ENCODE measurements at places on chromosomes 13 and 19.
A peak's percentile ranks its signal among the peaks of the same experiment; 100 is the strongest.

- peak; percentile 64 for DNase-seq
Observed at GRCh38 chr19:4576016-4576933, 16.8 kb upstream of the SEMA6B start.

DNA sequence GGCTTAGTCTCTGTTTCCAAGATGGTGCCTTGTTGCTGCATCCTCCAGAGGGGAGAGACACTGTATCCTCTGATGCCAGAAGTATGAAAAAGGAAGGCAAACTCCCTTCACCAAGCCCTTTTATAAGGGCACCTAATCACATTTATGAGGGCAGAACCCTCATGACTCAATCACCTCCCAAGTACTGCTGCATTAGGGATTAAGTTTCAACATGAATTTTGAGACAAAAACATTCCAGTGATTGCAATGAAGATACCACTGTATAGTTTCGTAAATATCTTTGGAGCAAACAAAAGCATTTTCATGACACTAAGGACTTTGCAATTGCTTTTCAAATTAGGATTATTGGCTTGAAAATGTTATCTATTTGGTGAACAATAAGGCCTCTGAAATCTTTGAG is 63.8 kb downstream of the RNF17 start:
- DNase-seq: no peak

DNA sequence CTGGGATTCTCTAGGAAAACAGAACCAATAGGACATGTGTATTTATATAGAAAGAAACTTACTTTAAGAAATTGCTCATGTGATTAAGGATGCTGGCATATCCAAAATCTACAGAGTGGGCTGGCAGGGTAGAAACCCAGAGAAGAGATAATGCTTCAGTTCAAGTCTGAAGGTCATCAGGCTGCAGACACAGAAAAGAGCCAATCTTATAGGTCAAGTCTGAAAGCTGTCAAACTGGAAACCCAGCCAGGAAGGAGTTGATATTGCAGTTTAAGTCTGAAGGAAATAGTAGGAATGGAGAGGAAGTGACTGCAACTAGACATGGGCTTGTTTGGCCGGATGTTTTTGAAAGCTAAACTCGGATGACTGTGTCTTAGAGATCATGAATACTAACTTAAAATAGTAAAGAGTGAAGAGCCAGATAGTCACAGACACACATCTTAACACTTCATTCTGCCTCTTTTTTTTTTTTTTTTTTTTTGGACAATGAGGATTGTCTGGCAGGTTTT is 125.3 kb upstream of the GPC6 start:
- no peak for DNase-seq

- DNase-seq: no peak
Observed at GRCh38 chr13:73173279-73173811, 114.5 kb downstream of the KLF5 start.

GRCh38 chr19:42596391-42597072 is 1.8 kb upstream of the CEACAM8 start:
- DNase-seq: peak; percentile 8

GRCh38 chr13:41286370-41286769 is 23.0 kb upstream of the MTRF1 start:
- no peak for DNase-seq

DNA sequence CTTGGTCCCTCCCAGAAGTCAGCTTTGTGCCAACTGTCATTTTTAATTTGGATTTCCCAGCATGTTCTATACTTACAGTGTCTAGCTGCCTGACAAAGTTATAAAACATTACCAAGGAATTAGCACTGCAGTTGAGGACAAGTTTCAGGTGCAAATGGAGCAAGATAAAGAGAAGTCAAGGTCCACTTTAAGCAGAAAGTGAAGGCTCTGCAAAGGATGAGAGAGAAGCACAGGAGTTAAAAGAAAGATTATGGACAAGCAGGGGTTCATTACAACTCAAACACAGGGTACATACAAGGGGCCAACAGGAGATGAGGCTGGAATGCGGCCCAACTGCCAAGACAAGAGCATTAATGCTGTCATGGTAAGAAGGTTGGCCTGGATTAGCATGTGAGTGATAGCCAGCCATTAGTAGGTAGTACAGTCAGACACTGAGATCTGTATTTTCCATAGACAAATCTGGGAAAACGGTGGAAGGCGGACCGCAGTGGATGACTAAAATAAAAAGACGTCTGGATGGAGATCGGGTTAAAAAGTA is 17.6 kb downstream of the UBL3 start:
- DNase-seq: no peak

DNA sequence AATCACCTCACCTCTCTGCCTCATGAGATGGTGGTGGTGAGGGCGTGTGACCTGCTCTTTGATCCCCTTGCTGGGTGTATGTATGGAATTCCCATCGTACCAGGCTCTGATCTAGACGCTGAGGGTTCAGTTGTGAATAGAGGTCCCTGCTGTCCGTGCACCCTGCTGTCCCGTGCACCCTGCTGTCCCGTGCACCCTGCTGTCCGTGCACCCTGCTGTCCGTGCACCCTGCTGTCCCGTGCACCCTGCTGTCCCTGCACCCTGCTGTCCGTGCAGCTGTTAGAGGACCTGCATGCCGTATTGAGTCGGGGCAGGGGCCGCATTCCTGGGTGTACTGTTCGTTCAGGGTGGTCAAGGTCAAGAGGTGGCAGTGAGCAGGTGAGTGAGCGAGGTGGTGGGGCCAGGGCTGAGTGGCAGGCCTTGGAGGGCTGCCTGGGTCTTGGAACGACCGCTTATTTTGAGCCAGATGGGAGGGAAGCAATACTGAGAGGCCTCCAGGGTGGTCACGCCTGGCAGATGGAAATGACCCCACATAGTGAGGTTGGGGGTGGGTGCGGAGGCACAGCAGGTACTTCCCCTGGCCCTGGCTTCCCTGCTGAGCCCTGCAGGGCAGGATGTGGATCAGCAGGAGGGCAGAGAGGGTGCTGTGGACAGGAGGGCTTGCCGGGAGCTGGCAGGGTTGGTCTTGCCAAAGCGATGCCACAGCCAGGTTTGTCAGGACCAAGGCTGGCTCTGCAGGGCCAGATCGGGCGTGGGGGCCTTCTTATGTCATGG is 4.6 kb upstream of the EPN1 start:
- DNase-seq: peak; percentile 83

GRCh38 chr13:111022241-111022640 is 92.9 kb upstream of the ARHGEF7 start:
- no peak for DNase-seq

DNA sequence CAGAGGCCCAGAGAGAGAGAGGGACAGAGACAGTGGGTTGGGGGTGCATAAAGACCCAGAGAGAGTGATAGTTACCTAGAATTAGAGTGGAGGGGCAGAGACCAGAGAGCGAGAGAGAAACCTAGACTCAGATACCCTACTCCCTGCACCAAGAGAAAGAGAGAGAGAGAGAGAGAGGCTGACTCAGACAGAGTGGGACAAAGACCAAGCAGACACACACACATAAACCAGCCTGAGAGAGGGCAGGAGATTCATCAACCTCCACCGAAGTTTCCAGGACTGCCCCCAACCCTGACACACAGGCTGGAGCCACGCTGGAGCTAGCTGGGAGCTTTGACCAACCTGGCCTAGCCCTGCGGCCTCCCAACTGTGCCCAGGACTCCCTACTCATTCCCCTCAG is 12.9 kb downstream of the SYT3 start:
- DNase-seq: no peak

DNA sequence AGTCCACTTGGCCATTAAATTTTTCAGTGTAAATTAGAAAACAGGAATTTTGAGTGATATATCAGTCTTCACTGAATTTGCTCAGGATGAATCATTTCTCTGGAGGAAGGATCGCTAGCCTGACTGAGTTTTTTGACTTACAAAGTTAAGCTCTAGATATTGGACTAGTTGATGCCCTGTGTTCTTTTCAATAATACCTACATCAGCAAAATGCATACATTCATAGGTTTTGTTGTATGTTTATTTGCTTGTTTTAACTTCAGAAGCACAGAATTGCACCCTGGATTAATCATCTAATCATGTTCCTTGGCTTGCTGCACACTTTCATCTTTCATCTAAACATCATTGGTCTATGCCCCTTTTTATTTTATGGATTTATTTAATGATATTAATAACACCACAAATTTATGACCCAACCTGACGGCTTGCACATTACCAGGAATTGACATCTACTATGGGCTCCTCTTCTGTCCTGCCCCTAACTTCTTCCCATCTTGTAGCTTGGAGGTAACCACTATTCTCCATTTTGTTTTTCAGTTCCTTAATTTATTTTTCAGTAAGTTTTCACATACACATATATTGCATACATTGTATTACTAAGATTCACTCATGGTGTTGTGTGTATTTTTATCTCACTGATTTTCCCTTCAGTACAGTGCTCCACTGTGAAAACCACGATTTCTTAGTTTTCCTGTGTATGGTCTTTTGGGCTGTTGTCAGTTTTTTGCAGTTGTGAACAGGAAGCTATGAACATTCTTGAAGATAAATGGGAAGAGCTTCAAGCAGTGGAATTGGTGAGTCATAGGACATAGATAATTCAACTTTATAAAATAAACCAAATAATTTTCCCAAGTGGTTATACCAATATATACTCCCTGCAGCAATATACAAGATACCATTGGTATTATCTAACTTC is 23.3 kb downstream of the COMMD6 start:
- peak; percentile 47 for DNase-seq

- DNase-seq: no peak
Observed at GRCh38 chr13:73036566-73036965, 22.2 kb upstream of the KLF5 start.

DNA sequence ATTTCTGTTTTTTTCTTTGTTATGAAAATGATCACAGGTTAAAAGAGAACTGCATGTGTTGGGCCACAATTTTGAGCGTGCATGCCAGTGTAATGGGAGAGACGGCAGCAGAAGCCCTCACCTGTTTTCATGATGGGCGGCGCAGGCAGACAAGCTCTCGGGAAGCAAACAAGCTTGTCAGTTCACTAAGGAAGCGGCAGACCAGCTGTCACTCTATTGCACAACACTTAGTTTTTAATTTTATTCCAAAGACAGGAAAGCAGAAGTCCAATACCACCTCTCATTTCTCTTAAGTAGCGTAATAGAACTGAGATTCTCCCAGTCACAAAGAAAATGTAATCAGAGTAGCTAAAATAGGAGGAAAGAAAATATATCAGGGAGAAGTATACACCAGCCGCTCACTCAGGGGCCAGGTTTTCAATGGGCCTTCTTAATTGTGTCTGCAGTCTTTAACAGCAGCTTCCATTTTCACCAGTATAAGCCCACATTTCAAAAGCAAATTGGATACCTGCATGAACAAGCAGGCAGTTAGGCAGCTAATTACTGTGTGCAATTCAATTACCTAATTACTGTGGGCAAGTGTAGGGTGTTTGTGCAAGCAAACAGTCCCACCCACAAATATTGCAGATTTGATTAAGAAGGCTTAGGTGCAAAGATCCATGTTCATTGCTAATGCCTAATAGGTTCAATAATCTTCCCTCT is 711.4 kb downstream of the DIAPH3 start:
- DNase-seq: peak; percentile 67

DNA sequence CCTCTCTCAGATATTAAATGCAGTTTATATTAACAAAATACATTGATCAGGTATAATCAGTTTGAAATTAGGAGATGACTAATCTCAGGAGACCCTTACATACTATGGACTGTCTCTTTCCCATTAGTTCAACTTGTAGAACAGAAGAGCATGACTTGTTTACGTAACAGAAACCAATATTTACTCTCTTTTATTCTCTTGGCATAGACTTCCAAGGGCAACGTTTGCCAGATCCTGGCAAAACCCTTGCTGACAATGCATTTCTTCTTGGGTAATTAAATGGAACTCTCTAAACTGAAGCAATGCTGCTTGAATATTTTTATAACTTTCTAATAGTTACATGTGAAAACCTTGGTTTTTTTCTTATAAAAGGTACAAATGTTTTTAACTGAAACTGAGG is 68.3 kb upstream of the MYO16 start:
- no peak for DNase-seq

DNA sequence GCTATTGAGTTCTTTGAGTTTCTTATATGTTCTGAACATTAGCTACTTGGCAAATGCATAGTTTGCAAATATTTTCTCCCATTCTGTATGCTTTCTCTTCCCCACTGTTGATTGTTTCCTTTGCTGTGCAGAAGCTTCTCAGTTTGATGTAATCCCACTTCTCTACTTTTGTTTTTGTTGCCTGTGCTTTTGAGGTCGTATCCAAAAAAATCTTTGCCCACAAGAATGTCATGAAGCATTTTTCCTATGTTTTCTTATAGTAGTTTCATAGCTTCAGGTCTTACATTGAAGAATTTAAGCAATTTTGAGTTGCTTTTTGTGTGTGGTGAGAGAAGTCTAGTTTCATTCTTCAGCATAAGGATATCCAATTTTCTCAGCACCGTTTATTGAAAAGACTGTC is 536.7 kb upstream of the ARGLU1 start:
- DNase-seq: no peak

- DNase-seq: no peak
Observed at GRCh38 chr13:42561752-42562467, 12.0 kb upstream of the TNFSF11 start.

GRCh38 chr13:103403814-103404213 is 337.6 kb upstream of the SLC10A2 start:
- no peak for DNase-seq

- no peak for DNase-seq
Observed at GRCh38 chr13:76759877-76760276, 126.3 kb downstream of the KCTD12 start.

DNA sequence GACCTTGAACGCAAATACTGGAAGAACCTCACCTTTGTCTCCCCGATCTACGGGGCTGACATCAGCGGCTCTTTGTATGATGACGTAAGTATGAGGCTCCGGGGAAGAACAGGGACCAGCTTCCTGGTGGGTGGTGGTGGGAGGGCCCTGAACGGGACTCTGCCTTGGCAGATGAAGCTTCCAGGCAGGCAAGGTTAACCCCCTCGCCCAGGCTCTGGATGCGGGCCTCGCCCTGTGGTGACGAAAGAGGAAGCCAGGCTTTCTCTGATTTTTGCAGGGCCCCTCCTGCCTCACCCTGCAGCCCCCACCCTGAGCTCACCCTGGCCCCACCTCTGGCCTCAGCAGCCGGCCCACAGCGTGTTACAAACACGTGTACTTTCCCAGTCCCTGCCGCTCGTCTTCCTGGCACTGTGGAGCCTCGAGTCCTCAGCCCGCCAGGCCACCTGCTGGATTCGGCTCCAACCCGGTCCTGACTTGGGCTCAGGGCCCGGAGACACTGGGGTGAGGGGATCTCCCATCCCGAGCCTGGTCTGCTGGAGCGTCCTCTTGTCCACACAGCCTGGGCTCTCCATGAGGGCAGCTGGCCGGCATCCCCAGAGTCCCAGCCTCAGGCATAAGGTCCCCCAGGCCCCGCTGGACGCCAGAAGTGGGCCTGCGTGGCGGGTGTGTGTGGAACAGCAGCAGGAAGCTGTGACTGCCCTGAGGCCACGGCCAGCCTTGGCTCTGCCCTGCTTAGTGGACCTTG is 72.4 kb downstream of the KDM4B start:
- peak; percentile 73 for DNase-seq

DNA sequence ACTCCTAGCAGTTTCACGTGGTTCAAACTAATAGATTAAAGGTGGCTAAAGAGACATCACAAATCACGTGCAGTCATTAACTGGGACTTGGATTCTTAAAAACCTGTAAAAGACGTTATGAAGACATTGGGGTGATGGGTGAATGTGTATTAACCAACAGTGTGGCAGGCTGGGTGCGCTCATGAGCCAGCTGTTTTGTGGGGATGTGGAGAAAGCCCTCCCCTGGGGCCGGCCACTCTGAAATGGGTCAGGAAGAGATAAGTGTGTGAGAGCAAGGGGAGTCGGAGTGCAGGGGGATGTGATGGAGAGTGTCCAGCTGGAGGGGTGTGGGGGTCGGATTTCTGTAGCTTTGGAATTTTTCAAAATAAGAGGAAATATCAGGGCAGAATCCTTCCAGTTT is 10.4 kb downstream of the UPF1 start:
- DNase-seq: no peak

GRCh38 chr13:23751195-23751594 is 138.0 kb downstream of the MIPEP start:
- no peak for DNase-seq

- peak; percentile 98 for DNase-seq
Observed at GRCh38 chr13:80048802-80049201, 292.1 kb downstream of the SPRY2 start.
